T-helper 1 cell (primary cell): ENCODE measurements at places on chromosomes 4 and X.

DNA sequence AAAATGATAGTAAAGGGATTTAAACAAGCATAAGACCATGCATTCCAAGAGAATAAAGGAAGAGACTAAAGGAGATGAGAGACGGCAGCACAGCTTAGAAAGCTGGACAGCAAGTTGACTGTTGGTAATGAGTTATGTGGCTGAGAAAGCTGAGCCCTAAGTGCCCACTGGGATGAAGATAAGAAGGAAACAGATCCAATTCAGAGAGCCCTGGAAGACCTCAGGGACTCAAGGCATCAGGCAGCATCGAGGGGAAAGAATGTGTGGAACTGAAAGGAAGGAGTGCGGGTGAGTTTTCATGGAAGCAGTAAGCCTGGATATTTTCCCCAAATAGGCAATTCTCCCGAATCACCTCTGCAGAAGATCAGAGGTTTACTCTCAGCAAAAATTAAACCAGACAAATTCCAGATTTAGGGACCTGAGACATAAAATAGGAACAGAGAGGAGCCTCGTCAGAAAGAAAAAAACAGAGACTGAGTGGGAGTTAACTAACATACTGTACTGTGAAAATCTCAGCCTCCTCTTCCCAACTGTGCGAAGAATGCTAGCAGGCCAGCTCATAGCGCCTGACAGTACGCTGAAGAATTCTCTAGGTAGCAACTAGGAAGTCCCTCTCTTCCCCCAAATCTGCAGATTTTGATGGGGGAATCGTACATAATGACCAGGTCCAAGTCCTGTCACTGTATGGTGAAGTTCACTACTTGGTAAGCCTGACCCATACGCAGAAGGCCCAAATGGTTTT is 187.7 kb upstream of the TAPT1 start:
- DNase-seq: no peak

DNA sequence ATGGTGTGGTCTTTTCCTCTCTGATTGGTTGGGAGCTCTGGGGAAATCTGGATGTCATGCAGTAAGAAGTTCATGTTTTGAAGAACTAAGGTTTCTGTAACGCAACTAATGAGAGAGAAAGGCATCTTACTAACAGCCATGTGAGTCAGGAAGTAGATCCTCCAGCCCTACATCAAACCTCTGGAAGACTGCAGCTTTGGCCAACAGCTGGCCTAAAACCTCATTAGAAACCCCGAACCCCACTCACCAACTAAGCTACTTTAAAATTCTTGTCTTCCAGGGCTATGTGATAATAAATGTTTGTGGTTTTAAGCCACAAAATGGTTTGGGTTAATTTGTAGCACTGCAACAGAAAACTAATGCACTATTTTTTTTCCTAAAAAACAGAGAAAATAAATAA is 549.0 kb upstream of the GRID2 start:
- no peak for DNase-seq

- no peak for DNase-seq
Observed at GRCh38 chr4:183342541-183343533, 20.6 kb upstream of the CLDN24 start.

DNA sequence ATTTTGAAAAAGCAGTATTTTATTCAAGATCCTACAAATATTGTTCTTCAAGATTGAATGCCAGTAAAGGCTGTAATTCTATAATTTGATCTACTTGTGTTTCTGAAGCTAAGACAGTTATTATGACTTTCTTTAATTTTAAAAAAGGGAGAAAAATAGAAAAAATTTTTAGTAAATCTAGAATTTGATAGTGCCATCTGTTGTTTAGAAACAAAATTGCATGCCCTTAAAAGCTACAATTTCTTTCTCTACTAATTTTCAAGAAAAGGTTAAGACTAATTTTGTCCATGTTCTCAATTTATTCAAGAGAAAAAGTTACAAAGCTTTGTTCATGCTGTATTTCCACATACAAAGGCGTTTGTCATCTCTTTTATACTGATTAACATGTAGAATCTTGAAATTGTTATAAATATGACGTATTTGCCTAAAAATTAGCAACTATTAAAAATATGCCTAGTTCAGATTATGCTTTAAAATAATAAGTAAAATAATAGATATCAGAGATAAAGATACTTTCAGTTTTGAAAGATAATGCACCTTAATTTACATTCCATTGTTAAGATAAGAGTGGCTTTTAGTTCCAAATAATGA is 25.6 kb upstream of the MMRN1 start:
- DNase-seq: no peak

DNA sequence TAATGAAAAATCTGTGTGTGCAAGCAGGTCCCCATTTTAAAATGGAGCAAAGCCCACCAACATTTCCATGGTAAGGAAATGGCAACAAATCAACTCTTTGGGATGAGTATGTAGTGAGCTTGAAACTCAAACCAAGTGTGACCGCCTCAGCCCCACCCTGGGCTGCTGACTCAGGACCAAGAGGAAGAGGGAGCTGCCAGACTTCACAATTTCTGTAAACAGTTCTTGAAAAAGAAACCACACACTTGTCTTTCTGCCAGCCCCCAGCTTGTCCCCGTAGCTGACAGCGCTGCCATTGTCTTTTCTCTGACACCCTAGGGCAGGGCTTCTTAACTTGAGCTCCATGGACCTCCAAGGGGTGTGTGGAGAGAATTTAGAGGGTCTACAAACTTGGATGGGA is 10.3 kb downstream of the RTL5 start:
- DNase-seq: no peak

GRCh38 chrX:23901805-23902204 is 5.9 kb downstream of the APOO start:
- DNase-seq: no peak

DNA sequence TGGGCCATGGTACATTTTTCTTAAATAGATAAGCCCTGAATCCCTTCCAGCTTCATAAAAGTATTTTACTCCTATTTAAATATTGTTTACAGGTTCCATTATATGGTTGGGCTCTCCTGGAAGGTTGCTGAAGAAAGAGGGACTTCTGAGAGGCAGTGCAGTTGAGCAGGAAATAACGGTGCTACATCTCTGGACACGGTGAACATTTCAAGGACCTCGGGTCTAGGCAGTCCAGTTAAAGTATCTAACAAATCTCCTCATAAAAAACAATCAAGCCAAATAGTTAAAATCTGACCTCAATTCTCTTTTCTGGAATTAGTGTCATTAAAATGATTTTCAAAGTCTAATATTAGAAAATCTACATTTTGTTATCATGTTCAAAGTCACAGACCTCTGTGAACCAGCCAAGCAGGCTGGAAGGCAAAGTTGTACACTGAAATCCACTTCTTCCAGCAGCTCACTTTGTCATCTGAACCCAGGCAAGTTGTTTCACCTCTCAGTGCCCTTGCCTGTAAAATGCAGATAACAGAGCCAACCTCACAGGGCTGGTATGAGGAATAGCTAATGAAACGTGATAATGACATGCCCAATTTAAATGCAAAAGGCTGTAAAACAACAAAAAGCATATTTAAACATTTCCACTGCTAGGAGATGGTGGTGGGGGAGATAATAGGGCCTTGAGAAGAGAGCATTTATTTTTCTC is 267.0 kb upstream of the KLF3 start:
- DNase-seq: no peak

- DNase-seq: no peak
Observed at GRCh38 chr4:5511791-5512190, 196.6 kb downstream of the EVC2 start.

- DNase-seq: no peak
Observed at GRCh38 chr4:182518421-182518820, 275.2 kb downstream of the TENM3 start.

- no peak for DNase-seq
Observed at GRCh38 chr4:53192496-53192895, 173.4 kb downstream of the SCFD2 start.

DNA sequence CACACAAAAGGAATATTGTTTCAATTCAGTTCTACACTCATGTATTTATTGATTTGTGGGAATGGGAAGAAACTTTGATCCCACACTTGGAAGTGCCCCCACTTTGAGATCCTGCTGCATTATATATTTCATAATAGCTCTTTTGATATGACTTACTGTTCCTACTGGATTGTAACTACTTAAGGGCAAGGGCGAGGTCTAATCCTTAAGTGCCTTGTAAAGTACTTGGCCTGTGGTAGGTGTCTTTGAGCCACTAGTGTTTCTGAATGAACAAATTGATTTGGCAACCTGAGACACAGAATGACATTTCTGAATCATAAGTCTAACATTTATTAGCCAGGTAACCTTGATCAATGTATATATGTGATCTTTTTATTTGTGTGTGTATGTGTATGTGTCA is 767.2 kb downstream of the RAB28 start:
- no peak for DNase-seq

DNA sequence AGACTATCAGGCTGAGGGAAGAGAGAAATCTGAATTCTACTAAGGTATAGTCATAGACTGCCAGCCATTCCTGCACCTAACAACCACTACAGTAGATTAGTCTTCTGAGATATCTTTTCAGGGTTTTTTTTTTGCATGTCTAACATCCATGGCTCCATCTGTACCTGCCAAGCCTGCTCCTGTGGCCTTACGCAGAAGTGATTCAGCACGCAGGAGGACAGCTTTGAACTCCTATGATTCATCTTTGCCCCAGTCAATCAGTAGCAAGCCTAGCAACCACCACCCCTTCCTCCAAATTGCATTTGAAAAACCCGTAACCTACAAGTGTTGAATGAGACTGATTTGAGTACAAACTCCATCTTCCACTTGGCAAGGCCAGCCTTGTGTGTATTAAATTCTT is 520.7 kb upstream of the HS3ST1 start:
- DNase-seq: no peak

DNA sequence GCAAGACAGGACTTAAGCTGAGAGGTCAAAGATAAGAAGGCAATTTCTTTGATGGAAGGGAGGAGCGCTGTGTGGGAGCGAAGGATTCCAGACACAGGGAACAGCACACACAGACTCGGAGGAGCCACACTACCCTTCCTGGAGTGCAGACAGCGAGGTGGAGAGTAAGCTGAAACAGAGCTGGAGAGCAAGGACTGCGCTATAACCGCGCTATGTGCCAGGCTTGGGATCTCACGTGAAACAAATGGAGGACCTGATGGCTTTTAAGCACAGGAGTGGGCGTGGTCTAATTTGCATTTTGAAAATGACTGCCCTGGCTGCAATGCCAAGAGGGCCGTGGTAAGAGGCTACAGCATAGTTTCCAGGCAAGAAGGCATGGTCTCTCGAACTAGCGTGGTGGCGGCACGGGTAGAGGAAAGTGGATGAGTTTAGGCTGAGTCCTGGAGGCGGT is 113.9 kb upstream of the SORBS2 start:
- no peak for DNase-seq

DNA sequence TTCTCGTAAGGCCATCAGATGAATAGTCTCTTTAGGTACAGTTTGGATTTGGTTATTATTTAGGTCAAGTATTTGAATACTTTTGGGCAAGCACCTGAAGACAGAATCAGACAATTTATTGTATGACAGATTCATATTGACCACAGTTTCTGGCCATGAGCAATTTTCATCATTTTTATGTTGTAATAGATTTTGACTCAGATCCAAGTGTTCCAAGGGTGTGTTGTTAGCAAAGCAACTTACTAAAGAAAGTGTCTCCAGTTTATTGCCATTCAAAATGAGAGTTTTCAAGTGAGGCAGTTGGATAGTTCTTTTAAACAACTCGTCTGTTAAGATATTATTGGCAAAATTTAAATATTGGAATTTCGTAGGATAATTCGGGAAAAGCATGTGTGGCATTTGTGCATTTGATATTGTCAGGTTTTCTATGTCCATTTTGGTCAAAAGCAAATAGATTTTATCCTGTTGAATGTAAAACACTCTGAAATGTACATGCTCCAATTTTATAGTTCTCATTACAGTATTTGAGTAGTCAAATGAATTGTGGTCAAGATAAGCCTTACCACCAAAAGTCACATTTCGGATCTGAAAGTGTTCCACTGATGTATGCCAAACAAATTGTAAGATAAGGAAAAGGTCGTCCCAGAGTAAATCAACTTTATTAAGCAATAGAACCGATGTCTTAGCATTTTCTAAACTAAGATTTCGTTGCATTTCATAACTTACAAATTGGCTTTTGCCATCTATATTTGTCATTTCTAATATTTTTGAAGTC is 8.4 kb downstream of the TLR10 start:
- no peak for DNase-seq

GRCh38 chr4:42655921-42656678 is 805 bp downstream of the ATP8A1 start:
- DNase-seq: peak; percentile 17

DNA sequence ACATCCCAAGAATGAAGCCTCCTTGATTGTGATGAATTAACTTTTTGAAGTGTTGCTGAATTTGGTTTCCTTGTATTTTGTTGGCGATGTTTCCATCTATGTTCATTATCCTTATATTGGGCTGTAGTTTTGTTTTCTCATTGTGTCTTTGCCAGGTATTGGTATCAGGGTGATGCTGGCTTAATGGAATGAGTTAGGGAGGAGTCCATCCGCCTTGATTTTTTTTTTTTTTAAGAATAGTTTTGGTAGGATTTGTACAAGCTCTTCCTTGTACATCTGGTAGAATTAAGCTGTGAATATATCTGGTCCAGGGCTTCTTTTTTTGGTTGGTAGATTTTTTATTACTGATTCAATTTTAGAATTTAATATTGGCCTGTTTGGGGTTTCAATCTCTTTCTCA is 166.1 kb upstream of the WDFY3 start:
- DNase-seq: no peak

- no peak for DNase-seq
Observed at GRCh38 chrX:55240788-55241340, 20.7 kb downstream of the PAGE5 start.

DNA sequence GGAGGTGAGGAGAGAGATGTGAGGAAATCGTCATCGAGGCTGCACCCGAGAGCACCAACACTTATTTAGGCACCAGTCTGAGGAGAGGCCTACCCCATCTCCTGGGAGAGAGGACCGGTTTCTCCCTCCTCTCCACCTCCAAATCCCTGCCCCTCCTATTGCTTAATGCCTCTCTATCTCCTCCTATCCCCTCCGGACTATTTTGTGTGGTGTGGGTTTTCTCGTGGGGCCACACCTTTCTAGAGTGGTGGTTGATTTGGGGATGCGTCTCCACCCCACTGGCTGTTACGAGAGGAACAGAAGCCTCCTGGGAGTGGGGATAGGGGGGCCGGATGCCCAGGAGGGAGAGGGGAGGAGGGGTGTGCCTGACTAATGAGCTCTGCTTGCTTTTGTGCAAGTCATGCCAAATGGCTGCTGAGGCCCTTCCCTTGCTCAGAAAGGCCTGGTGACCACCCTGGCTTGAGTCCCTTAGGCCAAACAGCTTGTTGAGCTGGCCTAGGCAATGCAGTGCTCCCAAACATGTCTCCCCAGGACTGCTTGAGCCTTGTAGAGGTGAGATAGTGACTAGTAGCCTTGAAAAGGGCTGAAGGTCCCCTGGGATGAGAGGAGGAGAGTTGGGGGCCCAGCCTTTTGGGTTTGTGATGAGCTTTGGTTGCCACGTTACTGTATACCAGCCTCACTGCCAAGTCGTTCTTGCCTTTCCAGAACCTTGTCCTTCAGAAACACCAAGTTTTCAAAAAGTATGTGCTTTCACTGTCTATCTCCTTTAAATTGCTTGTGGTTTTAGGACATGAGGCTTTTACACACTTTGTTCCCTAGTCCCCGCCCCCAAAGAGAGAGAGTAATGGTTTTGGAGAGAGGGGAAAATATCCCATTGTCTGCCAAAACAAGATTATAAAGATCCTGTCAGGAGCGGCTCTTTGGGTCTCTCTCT is 1.2 kb downstream of the MSN start:
- peak; percentile 34 for DNase-seq
